ENCODE measurements at places on chromosomes 2 and 18.

DNA sequence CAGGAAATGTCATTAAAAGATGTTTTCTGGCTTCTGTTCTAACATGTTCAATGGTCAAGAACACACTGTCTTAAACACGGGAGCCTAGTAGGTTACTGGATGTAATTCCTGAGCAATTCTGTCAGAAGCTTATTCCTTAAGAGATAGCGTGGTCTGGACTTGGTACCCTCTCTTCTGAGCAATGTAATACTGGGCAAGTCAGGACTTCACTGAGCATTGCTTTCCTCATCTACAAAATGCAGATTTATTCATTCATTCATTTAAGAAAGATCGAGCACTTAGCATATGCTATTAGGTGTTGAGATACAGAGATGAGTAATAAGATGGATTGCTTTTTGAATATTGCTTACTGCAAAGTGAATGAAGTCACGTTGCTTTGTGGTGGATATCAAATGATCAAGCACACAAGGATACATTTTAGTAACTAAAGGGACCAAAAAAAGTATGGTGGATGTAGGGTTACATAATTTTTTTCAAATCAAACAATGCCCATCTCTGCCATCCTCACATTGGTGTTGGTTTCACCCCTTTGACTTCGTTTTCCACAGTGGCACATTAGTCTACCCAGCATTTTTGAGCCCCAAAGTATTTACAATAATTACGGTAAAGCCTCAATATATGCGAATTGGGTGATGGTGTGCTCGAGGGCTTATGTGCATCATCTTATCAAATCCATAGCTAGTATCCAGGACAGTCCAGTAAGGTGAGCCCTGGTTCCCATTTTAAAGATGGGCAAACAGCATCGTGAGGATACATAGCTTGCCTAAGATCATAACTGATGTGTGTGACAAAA, 65.3 kb downstream of the ZC3H6 start:
- no peak for DNase-seq

- DNase-seq = no peak
Observed at GRCh38 chr2:208725280-208725679, 318.7 kb downstream of the PTH2R start.

DNA sequence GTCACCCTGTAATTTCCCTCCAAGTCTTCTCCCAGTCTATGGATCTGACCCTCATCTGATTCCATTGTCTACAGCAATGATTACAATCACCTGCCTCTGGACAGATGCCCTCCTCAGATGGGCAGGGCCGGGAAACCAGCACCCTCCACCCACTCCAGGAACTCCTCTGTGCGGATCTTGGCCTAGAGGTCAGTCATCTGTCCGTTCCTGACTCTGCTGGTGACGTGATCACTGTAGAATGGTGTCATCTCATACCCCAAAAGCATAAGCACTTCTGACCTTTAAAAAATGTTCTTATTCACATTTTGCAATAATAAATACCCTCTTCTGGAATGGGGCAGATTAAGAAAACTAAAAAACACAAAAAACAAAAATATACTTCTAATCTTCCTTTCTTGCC, 29.5 kb upstream of the BZW1 start:
- no peak for DNase-seq

DNA sequence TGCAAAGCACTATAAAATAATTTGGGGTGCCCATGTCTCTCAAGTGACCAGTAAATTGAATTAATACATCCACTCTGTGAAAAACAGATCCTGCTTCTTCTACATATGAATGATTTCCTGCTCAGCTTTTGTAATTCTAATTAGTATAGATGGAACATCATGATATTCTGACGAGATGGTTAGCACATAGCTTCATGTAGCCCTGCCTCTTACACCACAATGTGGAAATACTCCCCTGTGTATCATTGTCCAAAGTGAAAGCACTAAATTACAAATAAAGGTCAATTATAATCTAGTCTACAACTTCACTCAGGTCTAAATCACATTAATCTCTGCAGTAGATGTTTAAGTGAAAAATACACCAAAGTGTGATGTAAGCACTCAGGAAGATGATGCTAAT, 32.9 kb upstream of the SYT4 start:
- no peak for DNase-seq

GRCh38 chr2:224546926-224547325, 38.2 kb downstream of the CUL3 start:
- no peak for DNase-seq
